Breast epithelium (tissue), 4 donors: ENCODE measurements at places on chromosomes 16 and 17.

GRCh38 chr16:78897299-78897698 is 703.2 kb downstream of the MAF start:
- DNase-seq = no peak

- no peak for DNase-seq
Observed at GRCh38 chr16:51812945-51813344, 661.9 kb upstream of the SALL1 start.

- DNase-seq = no peak
Observed at GRCh38 chr16:7443648-7444365, 111.2 kb downstream of the RBFOX1 start.

DNA sequence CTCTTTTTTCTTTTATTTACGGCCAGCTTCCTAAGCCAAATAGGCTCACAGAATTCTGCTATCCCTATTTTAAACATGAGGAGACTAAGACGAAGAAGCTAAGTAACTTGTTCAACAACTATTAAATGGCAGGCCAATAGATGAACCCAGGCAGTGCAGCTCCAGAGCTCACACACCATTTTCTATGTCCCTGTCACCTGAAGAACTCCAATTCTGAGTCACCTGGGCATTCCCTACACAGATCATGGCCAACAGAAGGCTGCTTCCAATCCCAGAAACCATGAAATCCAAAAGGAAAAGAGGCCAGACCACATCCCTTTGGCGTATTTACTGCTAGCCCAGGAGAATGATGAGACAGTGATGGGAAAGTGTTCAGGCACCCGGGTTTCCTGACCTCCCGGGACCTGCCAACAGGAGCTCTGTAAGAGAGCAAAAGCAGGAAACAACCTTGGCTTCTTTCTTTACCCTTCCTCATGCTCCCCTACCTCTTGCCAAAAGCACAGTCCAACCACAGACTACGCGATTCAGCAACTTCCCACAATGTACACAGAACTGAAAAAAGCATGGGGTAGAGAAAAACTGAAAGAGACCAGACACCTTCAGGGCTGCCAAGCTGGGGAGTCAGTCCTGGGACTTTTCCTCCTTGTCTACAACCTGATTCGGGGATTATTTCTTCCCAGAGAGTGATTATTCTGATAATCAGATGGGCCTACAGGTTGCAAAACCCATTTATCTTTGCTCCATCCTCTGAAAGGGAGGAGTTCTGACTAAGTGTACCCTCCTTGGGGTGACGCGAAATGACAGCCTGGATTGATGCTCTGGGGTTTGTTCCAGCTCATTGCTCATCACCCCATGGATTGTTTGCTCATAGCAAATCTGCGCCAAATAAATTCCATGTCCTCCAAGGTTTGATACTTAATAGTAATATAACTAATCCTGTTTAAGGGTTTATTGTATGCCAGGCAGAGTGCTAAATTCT is 47.8 kb upstream of the HAS3 start:
- DNase-seq = no peak

DNA sequence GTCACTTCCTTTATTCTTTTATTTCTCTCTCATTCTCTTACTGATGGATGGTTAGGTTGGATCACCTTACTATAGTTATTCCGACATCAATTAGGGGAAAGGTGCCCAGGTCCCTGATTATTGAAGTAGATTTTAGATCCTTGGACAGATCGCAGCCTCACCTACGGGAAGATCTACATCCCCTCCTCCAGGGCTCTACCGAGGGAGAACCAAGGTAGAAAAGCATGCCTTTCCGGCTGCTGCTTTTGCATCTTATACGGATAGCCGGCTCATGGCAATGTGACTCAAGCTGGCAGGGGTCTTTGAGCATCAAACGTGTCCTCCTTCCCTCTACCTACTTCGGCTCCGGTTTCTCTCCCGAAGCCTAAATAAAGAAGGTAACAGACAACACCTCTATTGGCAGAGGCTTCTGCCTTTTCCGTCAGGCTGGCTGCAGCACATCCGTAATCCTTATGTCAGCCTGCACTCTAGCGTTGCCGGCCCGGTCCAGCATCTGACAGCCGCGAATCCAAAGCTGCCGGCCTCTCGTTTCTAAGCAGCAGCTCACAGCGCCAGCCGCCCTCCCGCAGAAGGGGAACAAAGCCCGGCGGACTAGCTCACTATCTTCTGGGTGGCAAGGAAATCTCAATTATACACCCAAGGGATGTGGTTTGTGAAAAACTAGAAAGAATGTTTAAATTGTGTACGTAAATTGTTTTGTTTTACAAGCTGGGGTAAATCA is 46.9 kb downstream of the IRX6 start:
- peak; percentile 74 for DNase-seq

- DNase-seq = no peak
Observed at GRCh38 chr16:49806446-49806845, 49.5 kb downstream of the ZNF423 start.

DNA sequence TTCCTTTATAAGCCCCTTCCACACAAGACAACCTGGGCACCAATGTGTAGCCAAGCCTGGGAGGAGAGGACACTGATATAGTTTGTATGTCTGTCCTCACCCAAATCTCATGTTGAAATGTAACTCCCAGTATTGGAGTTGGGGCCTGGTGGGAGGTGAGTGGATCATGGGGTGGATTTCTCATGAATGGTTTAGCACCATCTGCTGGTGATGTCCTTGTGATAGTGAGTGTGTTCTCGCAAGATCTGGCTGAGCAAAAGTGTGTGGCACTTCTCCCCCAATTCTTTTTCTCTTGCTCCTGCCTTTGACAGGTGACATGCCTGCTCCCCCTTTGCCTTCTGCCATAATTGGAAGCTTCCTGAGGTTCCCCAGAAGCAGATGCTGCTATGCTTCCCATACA is 135.8 kb downstream of the USP31 start:
- no peak for DNase-seq

DNA sequence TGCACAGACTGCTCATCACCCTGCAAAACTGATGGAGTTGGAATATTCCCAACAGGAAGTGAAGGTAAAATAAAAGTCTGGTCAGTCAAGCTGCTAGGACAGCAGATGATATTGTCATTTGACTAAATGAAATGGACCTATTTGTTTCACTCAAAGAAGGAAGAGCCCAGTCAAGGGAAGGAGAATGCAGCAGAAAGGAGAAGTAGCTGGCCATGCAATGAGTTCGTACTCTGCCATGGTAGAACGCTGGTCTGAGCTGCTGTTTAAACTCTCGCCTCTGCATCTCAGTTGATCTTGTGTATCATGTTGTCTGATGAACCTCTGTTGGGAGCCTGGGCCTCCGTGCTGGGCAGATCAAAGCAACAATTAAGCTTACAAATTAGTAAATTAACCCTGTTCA is 15.6 kb upstream of the YPEL2 start:
- no peak for DNase-seq

- DNase-seq = no peak
Observed at GRCh38 chr17:12973496-12974004, 44.3 kb downstream of the ELAC2 start.

DNA sequence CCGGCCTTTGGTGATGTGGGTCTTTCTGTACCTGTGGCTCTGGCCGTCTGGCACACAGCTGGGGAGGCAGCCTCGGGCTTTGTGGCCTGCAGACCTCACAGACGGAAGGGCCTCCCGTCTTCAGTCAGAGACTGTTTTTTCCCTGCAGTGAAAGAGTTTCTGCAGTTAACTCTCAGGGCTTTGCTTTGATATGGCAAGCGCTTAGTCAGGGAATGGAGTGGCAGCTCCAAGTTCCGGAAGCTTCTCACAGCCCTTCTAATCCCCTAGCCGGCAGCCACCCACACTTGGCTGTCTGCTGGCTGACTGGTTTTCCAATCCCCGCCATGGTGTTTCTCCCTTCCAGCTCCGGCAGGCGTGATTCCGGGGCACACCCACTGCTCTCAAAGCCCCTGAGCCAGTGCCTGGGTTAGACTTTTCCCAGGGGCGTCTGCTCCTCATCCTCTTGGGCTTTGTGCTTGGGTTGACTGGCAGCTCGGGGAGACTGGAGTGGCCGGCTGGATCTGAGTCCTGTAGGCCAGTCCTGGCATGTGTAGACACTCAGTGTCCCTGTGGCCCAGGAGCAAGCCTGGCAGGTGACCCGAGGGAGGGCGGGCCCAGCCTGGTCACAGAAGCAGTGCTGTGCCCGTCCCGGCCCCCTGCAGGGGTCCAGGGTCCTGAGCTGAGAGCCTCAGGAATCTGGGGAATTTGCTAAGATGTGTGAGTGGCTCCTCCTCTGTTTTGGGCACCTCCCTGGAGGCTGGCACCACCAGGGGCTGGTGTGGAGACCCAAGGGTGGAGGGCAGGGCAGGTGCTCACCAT is 29.9 kb downstream of the BAIAP2 start:
- DNase-seq = no peak

DNA sequence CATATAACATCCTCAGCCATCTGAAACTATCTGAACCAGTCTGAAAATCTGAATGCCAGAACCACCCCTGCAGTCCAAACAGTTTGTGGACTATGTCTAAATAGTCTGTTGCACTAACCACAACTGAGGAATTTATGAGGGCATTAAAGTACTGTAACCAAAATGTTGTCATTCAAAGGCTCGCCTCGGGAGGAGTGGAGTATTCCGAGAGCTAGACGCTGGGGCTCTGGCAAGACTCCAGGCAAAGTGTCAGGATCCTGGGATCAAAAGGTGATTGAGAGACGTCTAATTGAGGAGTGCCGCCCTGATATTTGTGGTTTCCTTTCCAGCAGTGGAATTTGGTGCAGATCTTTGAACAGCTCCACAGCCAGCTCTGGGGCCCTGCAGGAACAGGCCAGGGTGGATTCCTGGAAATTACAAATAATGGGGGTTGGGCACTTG is 142.9 kb upstream of the MYOCD start:
- no peak for DNase-seq

- no peak for DNase-seq
Observed at GRCh38 chr17:65470783-65471182, 90.7 kb downstream of the AXIN2 start.

DNA sequence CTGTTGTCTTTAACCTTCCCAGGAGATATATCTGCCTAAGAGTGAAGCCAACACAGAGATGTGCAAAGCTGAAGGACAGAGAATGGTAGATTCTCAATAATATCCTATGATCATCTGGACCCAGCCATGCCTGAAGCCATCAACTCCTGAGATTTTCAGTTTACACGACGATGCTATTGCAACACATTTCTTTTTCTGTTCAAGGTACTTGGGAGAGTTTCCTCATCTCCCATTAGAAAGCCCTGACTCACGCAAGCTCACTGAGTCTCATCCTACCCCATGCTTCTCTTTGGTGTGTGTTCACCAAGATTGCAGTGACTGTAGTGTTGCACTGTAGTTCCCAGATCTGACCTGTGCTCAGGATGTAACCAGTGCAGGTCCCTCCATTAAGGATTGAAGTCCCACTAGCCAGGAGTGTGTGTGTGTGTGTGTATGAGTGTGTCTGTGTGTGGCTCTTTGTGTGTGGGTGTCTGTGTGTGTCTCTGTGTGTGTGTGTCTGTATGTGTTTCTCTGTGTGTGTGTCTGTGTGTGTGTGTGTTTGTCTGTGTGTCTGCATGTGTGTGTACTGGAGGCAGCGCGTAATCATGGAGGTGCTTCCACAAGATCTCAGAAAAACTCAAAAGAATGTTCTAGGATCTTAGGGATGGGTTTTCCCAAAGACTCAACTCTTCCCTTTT is 15.5 kb downstream of the CES1 start:
- no peak for DNase-seq

DNA sequence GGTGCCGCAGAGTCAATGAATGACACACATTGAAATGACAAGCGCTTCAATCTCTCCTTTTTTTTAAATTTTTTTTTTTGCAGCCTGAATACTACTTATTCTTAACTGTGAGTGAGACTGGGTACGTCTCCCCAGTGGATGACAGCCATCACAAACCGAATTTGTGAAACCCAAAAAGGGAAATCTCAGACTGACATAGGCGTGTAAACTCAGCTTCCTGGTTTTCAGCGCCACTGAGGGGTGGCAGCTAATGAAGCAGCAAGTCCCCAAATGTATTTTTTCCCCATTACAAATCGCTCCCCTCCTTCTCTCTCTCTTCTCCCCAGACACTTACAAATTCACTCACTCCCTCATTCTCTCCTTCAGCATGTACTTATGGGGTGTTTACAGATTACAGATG is 196.0 kb downstream of the MAF start:
- DNase-seq = no peak

GRCh38 chr16:13155780-13156179 is 254.4 kb downstream of the SHISA9 start:
- no peak for DNase-seq

DNA sequence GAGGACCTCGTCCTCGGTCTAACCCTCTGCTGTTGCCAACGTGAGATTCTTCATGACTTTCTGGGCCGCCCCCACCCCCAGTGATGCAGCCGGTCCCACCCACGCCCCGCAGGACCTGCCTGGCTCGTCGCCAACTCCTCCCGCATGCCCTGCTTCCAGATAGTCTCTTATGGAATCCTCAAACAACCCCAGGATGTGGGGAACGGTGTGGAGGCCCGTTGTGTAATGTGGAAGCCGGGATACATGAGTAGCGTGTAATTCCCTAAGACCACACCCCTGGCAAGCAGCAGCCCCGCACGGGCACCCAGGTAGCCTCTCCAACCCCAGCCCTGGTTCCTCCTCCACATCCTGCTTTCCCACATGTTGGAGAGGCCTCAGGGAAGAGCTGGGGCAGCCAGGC is 275.9 kb downstream of the C16orf95 start:
- DNase-seq = no peak

DNA sequence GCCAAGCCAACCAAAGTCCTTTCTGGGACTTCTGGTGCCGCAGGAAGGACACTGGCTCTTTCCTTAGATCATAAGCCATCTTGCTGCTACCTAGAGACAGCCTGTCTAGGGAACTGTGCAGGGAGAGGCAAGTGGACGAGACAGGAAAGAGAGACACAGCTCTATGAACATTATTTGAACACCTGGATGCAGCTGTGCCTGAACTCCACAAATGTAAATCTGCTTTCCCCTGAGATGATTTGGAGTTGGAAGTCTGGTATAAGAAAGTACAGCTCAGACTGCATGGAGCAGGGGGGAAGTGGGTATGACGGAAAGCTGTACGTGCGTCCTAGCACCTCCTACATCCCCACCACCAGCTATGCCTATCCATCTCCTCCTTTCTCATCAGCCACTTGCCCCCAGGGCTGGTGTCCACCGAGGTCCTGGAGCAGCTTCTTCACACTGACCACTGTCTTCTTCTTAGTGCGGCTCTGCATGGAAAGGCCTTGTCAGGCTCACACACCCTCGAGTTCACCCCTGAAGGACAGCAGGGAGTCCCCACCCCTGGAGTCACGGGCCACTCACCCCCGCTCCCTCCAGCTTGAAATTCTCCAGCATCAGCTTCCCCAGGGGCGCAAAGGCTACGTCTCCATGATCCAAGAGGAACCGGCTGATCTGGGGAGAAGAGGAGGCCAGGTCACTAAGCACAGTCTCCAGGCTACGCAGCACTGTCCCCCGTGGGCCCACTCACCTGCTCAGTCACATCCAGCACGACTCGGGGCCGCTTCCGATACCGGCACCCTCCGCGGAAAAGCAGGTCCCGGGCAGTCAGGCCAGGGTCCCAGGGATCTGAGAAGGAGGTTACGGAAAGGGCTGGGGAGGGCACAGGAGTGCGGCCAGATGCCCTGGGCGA is 3.9 kb downstream of the TAF1C start:
- DNase-seq = no peak

- no peak for DNase-seq
Observed at GRCh38 chr16:82728901-82729300, 102.1 kb downstream of the CDH13 start.
